ENCODE measurements at places on chromosomes 7 and 10. TPM values are rescaled to one million over a fixed set of nuclear protein-coding genes. Genes with fewer than 3 reads are reported as not detected.
A peak's percentile ranks its signal among the peaks of the same experiment; 100 is the strongest.

The TBX20 gene
- polyA plus RNA-seq, result not detected

The CYP26C1 gene
- 0.05 TPM for polyA plus RNA-seq

The A1CF gene
- 0.05 TPM for polyA plus RNA-seq

The LBX1 gene
- 0.40 TPM for polyA plus RNA-seq

The CCL24 gene
- 0.55 TPM for polyA plus RNA-seq

The SLIT1 gene
- 8.0 TPM for polyA plus RNA-seq

GRCh38 chr7:127760436-127761031 lies 108.5 kb downstream of the SND1 start:
- DNase-seq, result no peak

DNA sequence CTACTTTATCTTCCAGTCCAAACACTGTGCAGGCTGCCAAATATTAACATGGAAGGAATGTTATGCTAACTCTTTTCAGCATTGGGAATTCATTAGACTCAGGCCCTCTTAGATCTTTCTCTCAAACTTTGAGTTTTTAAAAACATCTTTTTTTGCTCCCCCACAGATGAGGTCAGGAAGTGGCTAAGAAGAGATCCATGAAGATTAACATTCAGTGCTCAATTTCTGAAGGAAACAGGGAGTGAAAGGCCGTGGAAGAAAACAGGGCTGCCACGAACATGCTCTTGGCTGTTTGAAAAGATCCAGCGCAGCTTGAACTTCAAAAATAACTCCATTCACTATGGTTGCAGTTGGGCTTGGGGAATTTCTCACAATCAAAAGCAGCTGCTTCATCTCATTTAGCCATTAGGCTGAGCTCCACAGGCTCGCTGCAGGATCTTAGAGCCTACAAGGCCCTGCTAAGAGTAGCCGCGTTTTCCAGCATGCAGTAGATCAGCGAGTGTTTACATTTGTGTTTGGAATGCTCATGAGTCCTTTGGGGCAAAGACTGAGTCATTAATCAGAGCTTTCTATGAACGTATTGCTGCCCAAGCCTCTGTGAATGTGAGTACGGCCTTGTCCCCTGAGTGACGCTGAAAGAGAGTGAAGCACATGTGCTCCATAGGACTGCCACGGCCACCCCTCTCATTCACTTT lies 41.2 kb upstream of the TNS3 start:
- peak; percentile 88 for DNase-seq

GRCh38 chr7:25031432-25031831 lies 51.5 kb upstream of the OSBPL3 start:
- no peak for DNase-seq

- no peak for DNase-seq
Measured at GRCh38 chr10:122464250-122464510, 2.8 kb downstream of the HTRA1 start.

DNA sequence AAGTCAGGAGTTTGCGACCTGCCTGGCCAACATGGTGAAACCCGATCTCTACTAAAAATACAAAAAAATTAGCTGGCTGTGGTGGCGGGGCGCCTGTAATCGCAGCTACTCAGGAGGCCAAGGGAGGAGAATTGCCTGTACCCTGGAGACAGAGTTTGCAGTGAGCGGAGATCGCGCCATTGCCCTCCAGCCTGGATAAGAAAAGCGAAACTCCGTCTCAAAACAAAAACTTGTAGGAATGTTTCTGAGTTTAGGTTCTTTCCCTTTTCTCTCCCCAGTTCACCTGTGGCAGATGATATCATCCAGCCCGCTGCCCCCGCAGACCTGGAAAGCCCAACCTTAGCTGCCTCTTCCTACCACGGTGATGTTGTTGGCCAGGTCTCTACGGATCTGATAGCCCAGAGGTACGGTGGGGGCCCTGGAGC lies 138.8 kb upstream of the BTBD16 start:
- no peak for DNase-seq

DNA sequence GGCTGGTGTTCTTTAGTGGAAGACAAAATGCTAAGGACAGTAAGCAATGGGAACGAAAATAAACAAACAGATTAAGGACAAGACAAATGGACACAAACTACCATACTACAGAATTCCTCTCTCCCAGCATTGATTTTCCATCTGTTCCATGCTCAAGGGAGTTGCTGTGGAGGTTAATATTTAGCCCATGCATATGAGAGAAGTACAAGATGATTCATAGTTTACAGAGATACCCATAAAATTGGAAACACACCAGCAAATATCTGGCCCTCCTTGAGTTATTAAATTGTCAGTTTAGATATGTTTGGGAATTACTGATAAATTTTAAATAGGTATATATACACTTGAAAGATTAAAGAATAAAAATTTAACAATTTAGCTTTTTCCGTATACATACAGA lies 69.8 kb downstream of the GLI3 start:
- no peak for DNase-seq

DNA sequence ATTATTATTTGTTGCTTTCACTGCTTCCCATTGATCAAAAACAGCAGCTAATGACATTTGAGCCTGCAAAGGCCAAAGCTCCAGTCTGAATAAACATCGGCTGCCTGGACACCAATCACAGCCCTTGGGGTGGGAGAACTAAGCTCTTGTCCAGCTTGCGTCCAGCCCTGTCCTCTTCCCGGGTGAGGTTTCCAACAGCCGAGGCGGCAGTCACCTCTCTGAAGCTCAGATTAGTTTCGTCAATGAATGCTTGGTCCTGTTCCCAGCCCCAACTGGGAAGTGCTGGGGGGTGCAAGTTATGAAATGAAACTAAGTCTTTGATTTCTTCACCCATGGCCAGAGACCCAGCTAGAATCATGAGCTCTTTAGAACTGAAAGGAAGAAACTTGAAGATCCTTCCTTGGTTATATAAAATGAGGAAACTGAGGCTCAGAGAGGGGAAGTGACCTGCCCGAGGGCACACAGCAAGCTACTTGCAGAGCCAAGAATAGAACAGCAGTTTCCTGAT lies 114.0 kb upstream of the TCF7L2 start:
- no peak for DNase-seq

GRCh38 chr10:102517553-102517952 lies 13.8 kb downstream of the SUFU start:
- no peak for DNase-seq

GRCh38 chr10:2128991-2129390 lies 391.7 kb upstream of the ADARB2 start:
- no peak for DNase-seq

GRCh38 chr7:98163704-98164494 lies 47.3 kb upstream of the BHLHA15 start:
- DNase-seq, result peak; percentile 31

- DNase-seq, result no peak
Measured at GRCh38 chr10:114708717-114709335, 50.8 kb upstream of the ABLIM1 start.

- no peak for DNase-seq
Measured at GRCh38 chr10:130560573-130560972, 424.4 kb downstream of the GLRX3 start.

DNA sequence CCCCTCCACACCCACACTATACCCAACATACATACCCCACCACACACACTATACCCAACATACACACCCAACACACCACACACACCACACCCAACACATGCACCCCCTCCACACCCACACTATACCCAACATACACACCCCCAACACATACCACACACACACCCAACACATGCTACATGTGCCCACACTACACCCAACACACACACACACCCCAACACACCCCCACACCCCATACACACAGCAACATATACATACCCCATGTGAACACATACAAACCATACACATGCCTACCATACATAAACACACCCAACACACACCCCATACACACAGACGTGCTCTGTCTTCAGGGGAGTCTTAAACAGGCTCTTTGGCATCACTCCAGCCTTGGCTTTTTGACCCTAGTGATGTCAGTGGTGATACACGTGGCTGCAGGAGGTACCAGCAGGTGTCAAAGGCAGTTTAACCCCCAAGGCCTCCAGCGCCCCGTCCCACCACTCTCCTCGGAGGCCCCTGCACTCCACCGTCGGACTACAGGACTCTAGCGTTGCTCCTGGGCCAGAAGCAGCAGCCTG lies 73.4 kb downstream of the HIPK2 start:
- DNase-seq, result no peak

DNA sequence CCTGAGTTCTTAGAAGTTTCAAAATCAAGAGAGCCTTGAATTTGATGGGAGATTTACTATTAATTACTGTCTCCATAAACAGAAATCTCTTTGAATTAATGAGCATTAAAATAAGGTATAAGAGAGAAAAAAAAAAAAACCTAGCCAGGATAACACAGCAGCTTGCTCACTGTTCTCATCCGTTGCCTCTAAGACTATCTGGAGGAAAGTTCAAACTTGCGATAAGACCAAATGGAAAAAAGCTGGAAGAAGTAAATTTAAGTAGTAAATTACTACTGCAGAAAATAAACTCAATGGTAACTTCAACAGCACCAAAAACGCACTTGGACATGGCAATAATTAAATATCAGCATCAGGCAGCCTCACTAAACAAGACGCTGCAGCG lies 36.7 kb downstream of the GNA12 start:
- no peak for DNase-seq

- DNase-seq, result no peak
Measured at GRCh38 chr7:24829787-24830186, 72.5 kb upstream of the GSDME start.

- no peak for DNase-seq
Measured at GRCh38 chr10:13834581-13835286, 248.0 kb downstream of the PRPF18 start.
